ENCODE measurements at places on chromosomes 3 and 15.

GRCh38 chr3:178778589-178778988, 242.4 kb downstream of the KCNMB2 start:
- DNase-seq: no peak

DNA sequence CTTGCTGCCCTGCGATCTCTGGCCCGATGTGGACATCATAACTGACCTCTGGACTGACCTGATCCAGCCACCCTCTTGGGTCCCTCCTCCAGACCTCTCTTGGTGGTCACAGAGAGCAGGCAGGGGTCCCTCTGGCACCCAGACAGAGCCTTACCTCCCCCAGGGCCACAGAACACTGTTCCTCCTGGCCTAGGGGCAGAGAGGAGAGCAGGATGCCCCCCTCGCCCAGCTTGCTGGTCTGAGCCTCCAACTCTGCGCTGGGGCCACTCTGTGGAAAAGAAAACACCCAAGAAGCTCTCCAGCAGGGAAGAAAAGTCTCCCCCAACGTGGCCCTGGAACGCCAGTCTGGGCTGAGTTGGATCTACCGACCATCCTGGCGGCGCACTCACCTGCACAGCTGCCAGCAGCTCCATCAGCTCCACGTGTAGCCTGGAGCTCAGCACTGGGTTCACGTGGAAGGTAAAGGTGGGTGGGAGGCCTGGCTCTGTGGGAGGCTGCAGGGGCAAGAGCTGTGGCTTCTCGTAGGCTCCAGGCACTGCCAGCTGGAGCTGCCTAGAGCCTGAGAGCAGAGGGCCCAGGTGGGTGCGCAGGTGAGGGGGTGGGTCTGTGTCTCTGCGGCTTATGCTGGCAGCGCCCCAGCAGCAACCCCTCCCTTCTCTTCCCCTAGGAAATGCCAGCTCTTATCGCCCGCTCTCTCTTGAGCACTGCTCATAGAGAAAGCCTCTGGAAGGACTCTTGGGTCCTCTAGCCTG, 6.0 kb downstream of the PLA2G4F start:
- no peak for DNase-seq

DNA sequence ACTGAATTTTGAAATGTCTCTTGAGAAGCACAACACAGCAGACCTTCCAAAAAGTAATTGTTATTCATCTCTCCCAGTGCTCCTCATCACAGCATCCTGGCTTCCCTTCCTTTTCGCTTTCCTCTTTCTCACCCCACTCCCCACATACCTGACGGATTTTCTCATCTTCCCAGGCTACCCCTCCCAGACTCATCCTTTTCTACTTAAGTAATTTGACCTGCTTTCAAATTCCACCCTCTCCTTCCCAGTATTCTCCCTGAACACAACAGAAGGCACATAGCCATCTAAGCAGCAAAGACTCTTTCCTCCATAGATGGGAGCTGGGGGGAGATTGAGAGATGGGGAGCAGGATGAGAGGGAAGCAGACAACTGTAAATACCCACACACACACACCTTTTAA, 187.1 kb upstream of the STT3B start:
- DNase-seq: no peak

- no peak for DNase-seq
These were observed 1.7 kb upstream of the HHATL start for GRCh38 chr3:42704136-42704841.

GRCh38 chr15:74425630-74426029, 8.1 kb downstream of the SEMA7A start:
- DNase-seq: no peak

DNA sequence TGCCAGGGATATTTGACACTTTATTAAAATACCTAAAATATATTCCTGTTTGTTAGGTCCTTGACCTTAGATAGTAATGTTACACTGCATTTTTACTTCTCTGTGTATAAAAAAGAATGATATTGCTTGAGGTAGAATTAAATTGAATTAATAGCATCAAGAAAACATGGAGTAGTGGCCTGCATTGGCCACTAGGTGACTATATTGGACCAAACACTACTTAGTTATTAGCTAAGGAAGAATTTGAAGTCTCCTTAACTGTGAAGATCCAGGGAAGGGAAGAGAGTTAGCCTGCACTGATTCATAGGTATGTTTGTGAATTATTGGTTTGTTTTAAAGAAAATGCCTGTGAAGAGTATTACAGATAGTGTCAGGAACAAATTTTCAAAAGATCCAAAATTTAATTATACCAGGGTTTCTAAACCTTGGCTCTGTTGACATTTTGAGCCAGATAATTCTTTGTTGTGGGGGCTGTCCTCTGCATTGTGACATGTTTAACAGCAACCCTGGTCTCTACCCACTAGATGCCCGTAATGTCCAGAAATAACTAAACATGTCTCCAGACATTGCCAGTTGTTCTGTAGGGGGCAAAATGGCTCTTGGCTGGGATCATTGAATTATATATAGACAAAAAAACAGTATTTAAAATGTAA, 103.6 kb upstream of the THSD4 start:
- no peak for DNase-seq

DNA sequence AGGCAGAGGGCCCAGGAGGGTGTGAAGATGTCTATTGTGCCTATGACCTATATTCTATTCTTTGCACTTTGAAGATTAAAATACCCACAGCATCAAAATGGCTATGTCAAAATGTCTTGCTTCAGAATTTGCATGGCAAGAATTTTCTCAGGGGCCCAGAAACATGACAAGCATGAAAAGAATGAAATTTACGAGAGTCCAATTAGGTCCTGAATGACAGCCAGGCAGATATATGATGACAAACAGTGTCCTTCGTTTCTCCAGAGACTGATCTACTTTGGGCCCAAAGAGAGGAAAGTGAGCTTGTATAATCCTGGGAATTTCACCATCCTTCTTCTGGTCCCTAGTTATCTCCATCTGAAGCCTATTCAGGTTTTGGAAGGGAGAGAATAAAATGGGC, 609.9 kb downstream of the FHIT start:
- DNase-seq: no peak

DNA sequence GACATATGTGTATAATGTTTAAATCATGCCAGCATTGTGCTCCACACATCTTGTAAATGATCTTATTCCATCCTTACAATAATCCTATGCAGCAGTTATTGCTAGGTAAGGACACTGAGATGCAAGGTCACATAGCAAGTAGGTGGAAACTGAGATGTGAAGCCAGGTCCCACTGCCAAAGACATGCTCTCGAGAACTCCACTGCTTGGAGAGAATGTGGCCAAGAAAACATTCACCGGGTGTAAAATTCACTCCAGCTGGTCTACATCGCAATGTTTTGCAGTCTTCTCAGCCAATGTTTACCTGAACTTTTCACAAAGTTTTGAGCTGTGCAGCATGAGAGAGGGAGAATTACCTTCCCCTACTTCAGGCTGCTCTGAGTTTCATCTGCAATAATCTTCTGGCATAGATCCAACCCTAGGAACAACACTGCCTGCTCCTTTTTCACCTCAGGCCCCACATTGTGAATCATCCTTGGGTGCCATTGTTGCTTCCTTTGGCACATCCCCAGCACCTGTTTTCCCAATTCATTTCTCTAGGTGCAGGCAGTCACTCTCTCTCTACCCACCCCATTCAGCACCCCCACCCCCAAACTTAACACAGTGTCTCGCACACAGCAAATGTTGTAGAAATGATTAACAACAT, 53.5 kb upstream of the PRTG start:
- DNase-seq: no peak

DNA sequence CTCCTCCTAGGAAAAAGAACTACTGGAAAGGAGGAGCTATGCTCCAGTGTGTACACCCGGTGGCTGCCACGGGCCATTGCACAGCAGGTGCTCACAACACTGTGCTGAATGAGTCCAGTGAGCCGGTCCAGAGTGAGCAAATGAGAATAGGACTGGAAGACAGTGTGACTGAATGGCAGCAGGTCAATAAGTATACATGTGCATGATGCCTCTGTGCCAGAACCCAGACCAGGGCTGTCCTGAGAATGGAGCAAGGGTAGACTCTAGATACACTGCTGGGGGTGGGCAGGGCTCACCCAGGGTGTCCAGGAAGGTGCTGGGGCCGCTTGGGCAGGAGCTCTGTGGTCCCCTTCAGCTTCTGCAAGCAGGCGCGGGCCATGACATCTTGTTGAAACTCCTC, 8.3 kb downstream of the POLG start:
- DNase-seq: no peak

DNA sequence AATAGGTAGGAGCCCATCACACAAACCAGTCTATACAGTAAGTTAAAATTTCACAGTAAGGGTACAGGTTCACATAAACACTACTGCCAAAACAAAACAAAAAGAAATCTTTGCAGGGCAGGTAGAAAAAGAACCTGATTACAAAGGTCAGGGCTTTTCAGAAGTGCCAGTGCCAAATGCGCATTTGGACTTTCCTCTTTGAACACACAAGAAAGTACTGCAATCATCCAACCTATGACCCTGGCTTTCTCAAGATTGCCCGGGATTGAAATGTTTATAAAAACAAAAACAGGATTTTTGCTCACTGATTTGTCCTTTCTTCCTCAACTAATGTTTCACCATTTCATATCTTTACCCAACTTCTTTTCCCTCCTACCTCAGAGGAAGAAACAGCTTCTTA, 47.4 kb downstream of the CBLB start:
- DNase-seq: no peak
